ENCODE measurements at places on chromosomes 3 and 15.

DNA sequence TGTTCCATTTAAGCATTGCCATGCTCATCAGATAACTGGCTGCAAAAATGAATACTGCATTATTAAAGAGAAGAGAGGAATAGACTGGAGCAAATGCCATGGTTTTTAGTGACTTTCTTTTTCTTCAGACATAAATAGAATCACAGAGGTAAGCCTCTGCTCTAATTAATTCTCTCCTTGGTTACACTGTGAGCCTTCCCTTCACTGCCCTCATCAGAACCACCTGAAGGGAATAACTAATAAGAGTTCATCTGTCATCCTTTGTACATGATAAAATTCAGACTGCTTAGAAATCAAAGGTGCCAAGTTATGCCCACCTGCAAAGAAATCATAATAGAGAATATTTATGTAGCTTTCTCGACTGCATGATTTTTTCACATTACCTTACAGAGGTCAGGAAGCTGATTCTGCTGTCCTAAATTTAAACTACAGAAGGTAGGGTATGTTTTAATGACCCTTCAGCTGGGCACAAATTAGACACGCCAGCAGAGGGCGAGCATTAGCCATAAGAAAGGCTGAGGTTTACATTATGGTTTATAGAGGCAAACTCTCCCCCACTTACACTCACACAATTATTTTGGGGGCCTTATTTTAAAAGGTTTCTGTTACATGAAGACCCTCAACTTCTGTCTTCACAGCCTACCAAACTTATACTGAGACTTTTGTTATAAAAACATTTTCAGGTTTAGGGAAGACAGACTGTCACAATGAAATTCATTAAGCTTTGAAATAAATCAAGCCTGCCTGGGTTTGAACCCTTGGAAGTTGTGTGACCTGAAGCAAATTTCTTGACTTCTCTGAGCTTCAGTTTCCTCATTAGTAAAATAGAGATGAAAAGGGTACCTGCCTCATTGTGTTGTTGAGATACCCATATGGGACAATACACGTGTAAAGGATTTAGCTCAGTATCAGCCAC, 15.3 kb upstream of the UNC13C start:
- peak; percentile 37 for DNase-seq

- no peak for DNase-seq
Observed at GRCh38 chr3:35744419-35744818, 105.1 kb downstream of the ARPP21 start.

- DNase-seq = no peak
Observed at GRCh38 chr15:53618461-53618860, 141.0 kb downstream of the WDR72 start.

GRCh38 chr3:16402451-16402850, 111.0 kb downstream of the RFTN1 start:
- DNase-seq = peak; percentile 59

GRCh38 chr15:95987299-95987698, 343.2 kb upstream of the NR2F2 start:
- no peak for DNase-seq

DNA sequence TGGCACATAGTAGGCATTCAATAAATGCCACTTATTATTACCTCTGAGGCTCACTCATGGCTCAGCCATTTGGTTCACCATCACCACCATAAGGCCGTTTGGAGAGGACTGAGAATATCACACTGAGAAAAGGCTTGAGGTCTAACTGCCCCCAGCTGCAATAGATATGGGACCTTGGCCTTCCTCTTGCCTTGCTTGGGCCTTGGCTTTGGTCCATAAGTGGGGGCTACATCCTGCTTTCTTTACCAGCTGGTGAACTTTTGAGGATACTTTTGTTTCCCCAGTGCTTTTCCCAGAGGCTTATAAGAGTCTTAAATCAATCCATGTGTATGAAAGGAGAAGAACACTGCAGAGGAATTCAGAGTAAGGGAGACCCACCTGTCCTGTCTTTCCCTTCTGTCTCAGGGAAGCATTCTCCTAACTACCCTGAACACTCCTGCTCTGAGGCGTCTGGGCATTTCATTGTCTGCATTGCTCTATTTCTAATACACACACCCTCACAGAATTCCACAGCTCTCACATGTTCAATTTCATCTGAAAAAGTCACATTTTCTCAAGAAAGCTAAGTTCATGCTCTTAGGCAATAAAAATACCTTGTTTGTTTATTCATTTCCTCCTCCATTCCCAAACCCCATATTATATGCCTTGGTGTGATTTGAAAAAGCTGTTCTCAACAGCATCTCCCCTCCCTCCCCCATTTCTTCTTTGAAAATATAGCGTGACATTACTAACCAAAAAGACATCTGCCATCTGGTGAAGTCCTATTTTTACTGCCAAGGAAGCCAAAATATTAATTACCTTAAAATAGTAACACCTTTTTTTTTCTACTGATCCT, 22.5 kb upstream of the KCNMB2 start:
- DNase-seq = peak; percentile 56
